ENCODE measurements at places on chromosomes 1 and 21.
A peak's percentile ranks its signal among the peaks of the same experiment; 100 is the strongest.

DNA sequence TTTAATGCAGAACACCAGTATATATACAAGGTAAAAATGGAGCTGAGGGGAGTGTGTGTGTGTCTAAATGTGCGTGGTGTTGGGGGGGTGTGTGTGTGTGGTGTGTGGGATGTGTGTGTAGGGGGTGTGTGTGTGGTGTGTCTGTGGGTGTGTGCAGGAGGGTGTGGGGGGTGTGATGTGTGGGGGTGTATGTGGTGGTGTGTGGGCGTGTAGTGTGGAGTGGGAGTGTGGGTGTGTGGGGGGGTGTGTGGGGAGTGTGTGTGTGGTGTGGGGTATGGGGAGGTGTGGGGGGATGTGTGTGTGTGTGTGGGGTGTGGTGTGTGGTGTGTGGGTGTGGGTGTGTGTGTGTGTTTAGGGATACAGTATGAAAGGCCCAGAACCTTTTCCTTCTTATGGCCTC, 202.3 kb upstream of the CACYBP start:
- DNase-seq = no peak

DNA sequence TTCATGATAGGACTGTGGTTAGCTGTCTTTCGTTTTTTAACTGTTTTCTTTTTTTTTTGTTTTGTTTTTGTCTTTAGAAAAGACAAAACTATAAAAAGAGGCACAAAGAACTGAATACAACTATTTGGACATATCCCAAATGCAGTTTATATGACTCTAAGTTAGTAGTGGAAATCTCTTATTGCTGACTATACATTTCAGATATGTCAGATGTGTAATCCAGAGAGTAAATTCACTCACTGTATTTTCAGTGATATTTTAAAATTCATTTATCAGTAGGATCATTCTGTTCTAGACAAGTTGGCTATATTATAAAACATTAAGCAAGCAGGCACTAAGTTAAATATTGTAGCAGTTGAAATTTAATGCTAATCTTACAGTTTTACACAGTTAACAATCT, 5.7 kb downstream of the RAP1A start:
- no peak for DNase-seq

DNA sequence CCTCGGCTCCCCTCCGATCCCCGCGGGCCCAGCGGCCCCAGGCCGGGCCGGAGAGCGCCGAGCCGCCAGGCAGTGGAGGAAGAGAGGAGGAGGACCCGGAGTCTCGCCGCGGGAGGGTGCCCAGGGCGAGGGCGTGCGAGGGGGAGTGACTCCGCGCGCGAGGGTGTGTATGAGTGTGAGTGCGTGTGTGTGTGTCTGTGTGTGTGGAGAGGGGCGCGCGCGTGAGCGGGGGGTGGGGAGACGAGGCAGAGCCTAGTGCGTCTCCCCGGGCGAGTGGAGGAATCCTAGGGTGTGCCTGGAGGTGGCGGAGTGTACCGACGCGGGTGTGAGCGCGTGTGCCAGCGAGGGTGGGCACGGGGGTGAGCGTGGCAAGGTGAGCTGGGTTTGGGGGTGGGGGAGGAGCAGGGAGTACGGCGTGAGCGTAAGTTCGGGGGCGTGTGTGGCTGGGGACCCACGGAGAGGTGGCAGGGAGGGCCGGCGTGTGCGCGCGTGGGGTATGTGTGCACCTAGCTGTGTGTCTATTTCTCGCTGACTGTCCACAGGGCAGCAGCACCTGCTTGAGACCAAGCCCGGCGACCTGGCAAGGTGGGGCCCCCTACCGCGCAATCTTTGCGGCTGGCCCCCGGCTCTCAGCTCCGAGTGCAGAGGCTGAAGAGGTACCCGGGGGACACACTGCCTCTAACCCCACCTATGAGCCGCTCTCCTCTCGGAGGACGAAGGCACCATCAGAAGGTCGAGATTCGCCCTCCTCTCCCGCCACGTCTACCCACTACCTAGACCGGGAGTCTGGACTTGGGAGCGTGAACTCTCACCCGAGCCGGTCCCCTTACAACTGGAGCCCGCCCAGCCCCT, 784 bp upstream of the KCND3 start:
- DNase-seq = peak; percentile 14

- DNase-seq = no peak
Measured at GRCh38 chr1:154406886-154407197, 1.7 kb downstream of the IL6R start.

- peak; percentile 27 for DNase-seq
Measured at GRCh38 chr1:169484683-169485430, 887 bp downstream of the SLC19A2 start.

DNA sequence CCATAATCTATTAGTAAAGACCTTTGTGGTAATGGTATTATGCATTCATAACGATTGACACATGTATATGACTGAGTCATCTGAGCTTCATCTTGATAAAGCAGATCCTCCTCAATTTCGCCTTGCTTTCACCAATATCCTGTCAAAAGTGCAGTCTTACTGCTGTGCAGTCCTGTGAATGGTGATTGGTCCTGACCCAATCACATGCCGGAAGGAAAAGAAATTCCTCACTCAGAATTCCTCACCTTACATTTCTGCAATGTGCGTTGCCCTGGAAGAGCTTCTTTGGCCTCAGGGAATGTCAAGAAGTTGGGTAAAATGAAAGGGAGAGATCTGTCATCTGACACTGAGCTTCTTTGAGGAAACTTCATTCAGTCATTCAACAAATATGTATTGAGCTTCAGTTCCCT, 121.0 kb upstream of the TSPAN2 start:
- no peak for DNase-seq

DNA sequence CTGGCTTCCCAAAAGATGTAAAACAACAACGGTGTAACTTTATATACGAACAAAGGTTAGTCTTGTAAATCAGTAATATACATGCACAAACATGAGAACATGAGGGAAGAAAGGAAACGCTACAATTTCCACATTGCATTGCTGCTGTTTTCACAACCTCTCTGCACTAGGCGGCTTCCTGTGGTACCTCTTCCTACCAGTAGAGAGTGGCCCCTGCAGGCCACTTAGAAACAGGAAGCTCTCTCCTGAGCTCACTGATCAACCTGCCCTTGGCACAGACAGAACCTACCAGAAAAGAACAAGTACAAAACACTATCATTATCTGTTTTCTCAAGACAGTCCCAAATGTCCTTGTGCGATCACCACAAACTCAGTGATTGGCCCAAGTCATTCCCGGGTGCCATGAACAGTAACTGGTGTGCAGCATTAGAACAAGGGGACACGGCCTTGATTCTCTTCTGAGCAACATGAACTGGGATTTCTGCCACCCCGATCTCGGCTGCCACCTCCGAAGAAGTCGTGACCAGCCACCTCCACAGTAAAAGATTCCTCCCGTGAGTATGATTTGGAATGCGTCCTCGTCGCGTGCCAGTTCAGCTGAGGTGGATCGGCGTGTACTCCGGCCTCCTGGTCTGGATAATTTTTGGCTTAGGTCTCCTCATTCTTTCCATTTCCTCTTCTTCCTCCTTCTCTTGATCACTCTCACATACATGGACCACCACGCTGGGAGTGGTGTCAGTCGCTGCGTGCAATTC, 5.7 kb upstream of the KCNE1 start:
- peak; percentile 13 for DNase-seq

DNA sequence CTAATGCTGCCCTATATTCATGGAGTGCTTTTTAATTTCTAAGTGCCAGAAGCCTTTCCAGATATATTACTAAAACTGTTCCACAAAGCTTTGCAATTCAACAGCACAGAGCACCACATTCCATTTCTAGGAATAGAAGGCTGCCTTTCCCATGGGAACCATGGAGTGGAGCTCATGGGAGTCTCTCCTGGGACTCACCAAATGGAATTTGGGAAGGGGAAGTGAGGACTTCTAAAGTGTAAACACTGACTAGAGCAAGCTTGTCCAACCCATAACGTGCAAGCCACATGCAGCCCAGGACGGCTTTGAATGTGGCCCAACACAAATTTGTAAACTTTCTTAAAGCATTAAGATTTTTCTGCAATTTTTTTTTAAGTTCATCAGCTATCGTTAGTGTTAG, 190.4 kb upstream of the TNR start:
- DNase-seq = no peak

DNA sequence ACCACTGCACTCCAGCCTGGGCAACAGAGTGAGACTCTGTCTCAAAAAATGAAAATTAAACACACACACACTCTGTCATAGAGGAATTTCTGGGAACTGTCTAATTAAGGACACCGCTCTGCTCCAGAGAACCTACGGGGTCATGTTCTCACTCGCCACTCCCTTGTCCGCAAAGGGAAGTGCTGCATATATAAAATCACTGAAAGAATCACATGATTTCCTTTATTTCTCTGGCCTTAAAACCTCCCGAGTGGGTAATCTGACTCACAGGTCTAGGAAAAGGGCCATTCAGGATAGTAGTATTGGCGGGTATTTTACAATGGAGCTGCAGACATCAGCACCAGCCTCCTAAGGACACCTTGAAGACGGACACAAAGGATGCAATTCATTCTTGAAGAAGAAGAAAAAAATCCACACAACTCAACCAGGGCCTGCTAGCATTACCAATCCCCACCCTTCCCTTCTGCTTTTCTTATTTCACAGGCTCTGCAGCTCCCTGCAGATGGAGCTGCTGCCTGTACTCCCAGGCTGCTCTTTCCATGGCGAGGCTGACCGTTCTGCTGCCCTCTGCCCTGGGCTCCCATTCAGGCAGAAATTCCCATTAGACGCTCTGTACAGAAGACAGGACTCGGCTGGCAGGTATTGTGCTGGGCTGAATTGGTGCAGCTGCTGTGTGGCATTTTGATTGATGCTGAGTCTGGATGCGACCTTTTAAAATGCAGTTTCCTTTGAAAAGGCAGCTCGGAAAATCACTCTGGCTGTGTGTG, 53.3 kb upstream of the FAM89A start:
- no peak for DNase-seq

DNA sequence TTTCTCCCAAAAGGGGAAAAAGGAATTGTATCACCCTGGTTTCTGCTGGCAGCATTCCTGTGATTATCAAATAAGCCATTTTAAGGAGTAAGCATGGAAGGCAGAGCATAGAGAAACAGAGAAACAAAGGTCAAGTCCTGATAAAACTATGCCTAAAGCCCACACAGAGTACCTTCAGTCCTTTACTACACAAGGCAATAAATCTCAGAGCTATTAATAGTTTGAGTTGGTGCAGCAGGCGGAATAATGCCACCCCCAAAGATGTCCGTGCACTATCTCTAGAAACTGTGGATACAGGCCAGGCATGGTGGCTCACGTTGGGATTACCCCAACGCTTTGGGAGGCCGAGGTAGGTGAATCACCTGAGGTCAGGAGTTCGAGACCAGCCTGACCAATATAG, 58.1 kb upstream of the ZBTB40 start:
- no peak for DNase-seq

DNA sequence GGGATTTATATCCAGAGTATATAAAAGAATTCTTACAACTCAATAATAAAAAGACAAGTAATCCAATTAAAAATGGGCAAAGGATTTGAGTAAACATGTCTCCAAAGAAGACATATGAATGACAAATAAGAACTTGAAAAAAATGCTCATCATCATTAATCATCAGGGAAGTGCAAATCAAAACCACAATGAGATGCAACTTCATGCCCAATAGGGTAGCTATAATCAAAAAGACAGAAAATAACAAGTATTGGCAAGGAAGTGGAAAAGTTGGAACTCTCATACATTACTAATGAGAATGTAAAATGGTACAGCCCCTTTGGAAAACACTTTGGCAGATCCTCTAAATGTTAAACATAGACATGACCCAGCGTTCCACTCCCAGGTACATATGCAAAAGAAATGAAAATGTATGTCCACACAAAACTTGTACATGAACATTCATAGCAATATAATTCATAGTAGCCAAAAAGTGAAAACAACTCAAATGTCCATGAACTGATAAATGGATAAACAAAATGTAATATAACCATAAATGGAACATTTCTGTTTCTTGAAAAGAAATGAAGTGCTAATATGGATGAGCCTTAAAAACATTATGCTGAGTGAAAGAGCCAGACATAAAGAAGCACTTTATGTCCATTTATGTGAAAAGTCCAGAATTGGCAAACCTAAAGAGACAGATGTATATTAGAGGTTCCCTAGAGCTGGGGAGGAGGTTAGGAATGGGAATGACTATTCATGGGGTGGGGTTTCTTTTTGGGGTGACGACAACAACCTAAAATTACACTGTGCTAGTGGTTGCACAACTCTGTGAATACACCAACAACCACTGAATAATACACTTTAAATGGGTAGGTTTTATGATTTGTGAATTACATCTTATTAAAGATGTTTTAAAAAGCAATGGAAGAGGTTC, 259.7 kb downstream of the RHOU start:
- DNase-seq = no peak

- peak; percentile 15 for DNase-seq
Measured at GRCh38 chr1:151346082-151346768, 827 bp downstream of the RFX5 start.

GRCh38 chr1:192783791-192784190, 25.0 kb upstream of the RGS2 start:
- DNase-seq = no peak

DNA sequence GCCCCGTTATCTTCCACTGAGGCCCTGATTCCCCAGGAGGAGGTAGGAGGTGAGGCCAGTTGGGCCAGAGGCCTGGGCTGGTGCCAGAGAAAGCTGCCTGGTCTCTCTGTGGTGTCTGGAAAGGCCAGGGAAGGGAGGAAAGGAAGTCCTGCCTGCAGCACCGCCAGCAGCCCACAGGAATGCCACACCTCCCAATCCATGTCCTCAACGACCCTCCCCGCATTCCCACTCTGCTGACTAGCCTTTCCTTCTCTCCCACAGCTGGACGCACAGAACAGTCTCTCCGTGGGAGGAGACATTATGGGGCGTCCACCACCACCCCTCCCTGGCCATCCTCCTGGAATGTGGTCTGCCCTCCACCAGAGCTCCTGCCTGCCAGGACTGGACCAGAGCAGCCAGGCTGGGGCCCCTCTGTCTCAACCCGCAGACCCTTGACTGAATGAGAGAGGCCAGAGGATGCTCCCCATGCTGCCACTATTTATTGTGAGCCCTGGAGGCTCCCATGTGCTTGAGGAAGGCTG, 18.0 kb downstream of the CSF1 start:
- no peak for DNase-seq

GRCh38 chr1:110482662-110483307, 31.8 kb downstream of the PROK1 start:
- no peak for DNase-seq

DNA sequence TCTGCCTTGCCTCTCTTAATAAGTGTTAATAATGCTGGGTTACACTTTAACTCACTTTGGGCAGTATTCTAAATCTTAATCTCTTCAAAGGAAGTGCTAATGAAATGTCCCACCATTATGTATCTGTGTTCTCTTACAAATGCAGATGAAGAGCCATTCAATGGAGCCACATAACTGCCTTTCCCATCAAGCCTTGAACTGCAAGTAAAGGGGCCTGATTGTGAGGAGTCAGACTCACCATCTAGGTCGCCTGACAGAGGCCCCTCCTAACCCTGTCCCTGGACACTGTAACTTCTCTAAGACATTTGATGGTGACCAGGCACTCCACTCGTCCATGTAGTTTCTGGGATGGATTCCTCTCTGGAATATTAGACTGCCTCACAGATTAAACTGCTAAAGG, 329.4 kb downstream of the KIF26B start:
- no peak for DNase-seq

DNA sequence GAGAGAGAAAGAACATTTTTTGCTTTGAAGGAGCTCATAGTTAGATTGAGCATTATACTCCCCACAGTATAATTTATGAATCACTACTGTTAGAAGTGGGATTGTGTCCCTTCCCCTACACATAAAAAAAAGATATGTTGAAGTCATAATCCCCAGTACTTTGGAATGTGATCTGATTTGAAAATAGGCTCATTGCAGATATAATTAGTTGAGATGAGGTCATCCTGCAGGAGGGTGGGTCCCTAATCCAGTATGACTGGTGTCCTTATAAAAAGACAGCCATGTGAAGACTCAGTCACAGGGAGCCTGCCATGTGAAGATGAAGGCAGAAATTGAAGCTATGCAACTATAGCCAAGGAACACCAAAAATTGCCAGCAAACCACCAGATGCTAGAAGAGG, 76.4 kb downstream of the TGFB2 start:
- no peak for DNase-seq
